ENCODE measurements at places on chromosomes 7 and 10.

DNA sequence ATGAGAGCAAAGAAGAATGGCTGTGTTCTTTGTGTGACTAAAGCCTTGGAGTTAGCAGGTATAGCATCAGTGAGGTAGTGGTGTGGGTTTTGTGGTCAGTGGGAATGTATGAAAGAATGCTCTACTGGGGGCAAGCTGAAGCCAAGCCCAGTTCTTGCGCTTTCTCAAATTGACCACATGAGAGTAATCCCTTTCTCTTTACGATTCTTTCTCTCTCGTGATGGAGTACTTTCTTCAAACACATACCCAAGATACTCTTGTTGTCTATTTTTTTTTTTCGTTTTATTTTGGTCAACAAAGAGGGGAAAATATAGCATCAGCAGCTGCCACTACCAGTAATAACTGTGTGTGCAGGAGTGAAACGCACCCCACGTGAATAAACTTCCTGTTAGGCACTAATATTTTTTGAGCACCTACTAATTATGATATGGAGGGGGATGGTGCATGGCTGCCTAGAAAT, 8.4 kb upstream of the PANK1 start:
- no peak for DNase-seq

DNA sequence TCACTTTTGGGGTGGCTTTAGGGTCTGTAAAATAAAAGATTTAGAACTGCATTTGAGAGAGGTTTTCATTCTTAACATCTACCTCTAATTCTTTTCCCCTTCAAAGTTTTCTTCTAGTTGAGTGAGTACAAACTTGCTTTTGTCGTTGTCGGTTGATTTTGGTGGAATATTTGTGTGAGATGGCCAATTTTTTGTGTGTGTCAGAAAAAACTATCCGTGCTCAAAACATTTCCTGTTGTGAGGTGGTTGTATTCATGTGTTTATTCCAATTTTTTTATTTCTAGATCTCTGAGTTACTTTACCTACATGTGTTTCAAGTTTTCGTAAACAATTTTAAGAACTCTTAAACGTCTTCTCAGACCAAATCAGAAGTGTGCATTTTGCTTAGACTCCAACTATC, 1.6 kb downstream of the AHR start:
- DNase-seq, result no peak

GRCh38 chr7:107394831-107395230, 75.0 kb upstream of the GPR22 start:
- DNase-seq, result no peak

DNA sequence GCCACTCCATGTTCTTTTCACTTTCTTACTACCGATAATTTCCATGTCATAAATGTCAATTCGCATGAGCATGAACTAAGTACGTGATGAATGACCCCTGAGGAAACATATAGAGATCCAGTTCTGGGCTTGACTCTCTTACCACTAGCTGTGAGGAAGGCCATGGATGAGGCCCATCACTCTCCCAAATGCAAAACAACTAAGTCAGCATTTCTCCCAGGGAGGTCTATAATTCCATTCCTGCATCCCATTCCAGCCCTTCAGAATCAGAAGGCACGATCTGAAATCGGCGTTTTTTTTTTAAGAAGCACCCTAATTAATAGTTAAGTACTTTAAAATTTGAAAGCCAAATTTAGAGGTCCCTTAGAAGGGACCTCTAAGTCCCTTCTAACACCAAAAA, 116.5 kb downstream of the CABCOCO1 start:
- no peak for DNase-seq

GRCh38 chr10:103652599-103653281, 159.2 kb downstream of the NEURL1 start:
- DNase-seq, result no peak

- DNase-seq, result no peak
Observed at GRCh38 chr7:138987686-138988085, 6.5 kb upstream of the KIAA1549 start.

DNA sequence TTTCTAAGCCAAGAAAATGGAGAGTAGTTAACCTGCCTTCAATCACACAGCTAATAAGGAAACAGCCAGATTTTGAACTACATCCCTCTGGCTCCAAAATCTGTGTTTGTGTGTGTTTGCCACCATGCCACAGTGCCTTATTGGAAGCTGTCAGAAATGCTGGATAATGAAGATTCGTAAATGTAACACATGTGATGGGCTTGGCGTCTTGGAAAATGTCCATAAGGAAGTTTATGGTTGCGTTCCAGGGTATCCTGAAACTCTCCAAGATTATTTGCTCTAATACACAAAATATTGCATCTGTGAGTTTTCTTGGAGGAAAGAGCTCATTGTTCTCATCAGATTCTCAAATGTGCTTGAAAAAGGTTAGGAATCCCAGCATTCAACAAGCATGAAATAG, 22.7 kb downstream of the MYOF start:
- no peak for DNase-seq
